ENCODE measurements at places on chromosomes 13 and 19. TPM values are rescaled to one million over a fixed set of nuclear protein-coding genes. Genes with fewer than 3 reads are reported as not detected.

Gene ZNF575
- total RNA-seq = 1.7 TPM

Gene CD209
- 2.9 TPM for total RNA-seq

- no peaks in the 10 kb centered on the region for H3K36me3 ChIP-seq
- H3K27ac ChIP-seq = no peak overlapping the region
- DNase-seq = no peak
- no peak overlapping the region for H3K4me3 ChIP-seq
- no peaks in the 10 kb centered on the region for H3K27me3 ChIP-seq
These were observed 1005.4 kb downstream of the OLFM4 start for GRCh38 chr13:54034047-54034446.

Gene SYCN
- not detected for total RNA-seq

DNA sequence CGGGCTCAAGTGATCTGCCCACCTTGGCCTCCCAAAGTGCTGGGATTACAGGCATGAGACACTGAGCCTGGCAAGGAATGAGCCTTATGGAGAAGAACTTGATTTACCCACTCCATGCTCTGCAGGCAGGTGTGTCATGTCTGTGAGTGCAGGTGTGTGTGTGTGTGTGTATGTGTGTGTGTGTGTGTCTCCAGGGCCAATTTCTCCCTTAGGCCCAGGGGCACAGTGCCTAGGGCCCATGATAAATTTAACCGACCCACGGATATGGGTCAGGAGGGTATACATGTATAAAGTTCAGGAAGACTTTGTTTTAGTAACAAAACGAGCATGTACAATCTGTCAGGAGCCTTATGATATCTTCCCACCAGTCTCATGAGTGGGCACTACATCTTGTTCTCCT, 4.6 kb upstream of the FOSB start:
- H3K27me3 ChIP-seq = no peaks in the 10 kb centered on the region
- H3K4me3 ChIP-seq = no peak overlapping the region
- H3K27ac ChIP-seq = no peak overlapping the region
- no peaks in the 10 kb centered on the region for H3K36me3 ChIP-seq

DNA sequence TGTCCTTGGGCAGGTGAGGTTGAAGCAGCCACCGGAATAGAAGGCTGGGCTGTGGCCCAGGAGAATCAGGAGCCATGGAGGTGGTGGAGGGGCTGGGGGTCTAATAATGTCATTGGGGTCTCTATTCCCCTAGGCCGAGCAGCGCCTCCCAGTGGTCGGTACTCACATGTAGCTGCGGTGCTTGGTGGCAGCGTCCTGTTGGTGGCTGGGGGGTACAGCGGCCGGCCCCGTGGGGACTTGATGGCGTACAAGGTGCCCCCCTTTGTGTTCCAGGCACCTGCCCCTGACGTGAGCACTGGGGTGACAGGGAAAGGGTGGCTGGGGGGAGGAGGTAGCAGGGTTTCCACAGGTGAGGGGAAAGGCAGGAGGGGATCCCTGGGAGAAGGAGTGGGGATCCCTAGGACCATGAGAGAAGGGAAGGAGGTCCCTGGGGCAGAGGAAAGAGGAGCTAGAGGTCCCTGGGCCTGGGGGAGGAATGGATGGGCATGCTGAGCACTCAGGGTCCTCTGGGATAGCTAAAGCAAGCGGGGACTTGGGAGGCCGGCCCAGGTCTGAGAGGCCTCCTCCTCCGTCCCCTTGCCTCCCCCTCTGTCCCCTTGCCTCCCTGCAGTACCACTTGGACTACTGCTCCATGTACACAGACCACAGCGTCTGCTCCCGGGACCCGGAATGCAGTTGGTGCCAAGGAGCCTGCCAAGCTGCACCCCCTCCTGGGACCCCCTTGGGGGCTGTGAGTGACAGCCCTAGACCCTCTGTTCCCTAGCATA, 18.1 kb downstream of the MEGF8 start:
- no peak overlapping the region for H3K27ac ChIP-seq
- peaks cover 20% of the 10 kb centered on the region for H3K36me3 ChIP-seq
- no peak for DNase-seq
- H3K27me3 ChIP-seq = no peaks in the 10 kb centered on the region
- H3K4me3 ChIP-seq = no peak overlapping the region

DNA sequence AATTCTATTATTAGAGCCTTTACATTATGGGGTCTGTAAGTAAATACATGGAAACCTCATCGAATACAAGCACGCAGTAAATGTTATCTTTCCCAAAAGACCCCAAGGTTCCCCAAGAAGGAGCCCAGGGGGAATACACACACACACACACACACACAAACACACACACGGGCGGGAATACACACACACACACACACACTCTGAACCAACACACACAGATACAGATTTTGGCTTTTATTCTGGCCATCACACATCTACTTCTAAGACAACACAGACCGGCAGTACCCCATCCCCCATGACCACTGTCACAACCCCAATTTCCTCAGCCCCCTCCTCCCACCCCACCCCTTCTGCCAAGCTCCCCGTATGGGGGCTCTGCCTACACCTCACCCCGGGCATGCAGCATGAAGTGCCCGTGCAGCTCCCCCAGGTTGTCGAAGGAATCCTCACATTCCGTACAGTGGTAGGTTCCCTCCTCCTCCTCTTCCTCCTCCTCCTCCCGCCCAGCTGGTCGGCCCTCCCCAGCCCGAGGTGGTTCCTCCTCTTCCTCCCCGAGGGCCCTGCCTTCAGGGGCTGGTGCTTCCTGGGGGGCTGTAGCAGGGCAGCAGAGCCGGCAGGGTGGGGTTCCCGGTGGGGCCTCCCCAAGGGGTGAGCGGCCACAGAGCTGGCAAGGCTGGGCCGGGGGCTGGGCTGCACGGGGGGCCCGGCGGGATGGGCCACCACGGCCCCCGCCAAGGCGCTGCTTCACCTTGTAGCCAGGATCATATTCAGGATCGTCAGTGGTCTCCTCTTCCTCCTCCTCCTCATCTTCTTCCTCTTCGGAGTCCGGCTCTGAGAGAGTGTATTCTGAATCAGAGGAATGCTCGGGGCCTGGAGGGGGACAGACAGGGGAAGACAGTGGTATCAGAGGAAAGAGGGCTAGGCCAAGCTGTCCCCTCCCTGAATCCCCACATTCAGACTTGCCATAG, 4.4 kb upstream of the SRRM5 start:
- no peaks in the 10 kb centered on the region for H3K27me3 ChIP-seq
- H3K27ac ChIP-seq = no peak overlapping the region
- no peak overlapping the region for H3K4me3 ChIP-seq

Gene GDF15
- total RNA-seq = 11.6 TPM

DNA sequence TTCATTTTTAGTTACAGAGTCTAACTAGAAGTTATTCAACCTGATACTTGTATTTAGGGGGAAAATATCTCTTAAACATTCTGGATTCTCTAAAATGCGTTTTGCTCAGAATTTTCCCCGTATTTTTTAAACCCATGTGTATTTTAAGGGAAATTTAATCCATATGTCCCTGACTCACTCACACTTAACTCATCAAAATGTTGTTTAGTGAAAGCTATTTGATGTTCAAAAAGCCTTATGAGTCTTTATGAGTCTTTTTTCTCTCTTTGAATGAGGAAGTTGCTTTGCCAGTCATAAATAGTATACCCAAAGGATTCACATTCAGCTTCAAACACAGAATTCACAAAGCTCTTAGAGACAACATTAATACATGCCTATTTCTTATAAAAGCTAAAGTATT, 16.4 kb downstream of the MAB21L1 start:
- H3K36me3 ChIP-seq = no peaks in the 10 kb centered on the region
- H3K27ac ChIP-seq = no peak overlapping the region
- no peak for DNase-seq
- H3K4me1 ChIP-seq = no peaks in the 10 kb centered on the region

DNA sequence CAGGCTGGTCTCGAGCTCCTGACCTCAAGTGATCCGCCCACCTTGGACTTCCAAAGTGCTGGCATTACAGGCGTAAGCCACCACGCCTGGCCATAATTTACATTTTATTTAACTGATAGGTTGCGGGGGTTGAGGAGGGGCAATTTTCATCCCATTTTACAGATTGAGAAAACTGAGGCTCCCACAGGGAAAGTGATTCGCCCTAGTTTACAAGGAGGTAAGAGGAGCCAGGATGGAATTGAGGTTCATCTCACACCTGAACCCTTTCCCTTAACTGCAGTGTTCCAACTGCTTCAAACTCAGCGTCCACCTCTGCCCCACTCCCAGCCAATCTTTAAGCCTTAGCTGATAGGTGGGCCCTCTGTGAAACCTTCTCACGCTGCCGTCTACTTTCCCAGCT, 4.0 kb upstream of the NAPA start:
- no peak for DNase-seq
- H3K4me1 ChIP-seq = peaks cover 8% of the 10 kb centered on the region
- no peak overlapping the region for H3K27ac ChIP-seq
- H3K4me3 ChIP-seq = no peak overlapping the region

Gene DACT3
- 2.3 TPM for total RNA-seq

DNA sequence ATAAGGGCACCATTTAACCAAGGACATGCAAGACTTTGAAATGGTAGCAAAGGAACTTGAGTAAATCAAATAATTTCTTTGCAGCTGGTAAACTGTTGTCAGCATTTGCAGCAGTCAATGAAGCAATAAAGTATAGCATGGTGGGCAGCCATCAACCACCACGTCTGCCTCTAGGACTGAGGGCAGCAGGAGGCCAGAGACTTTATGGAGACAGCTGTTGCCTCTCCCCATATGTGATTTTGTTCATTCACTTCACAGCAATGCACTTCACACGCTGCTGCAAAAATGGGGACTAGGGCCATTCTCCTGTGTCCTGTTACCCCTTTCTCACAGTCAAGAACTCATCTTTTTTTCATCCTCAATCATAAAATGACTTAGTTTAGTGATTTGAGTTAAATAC, 51.3 kb upstream of the PCDH9 start:
- no peaks in the 10 kb centered on the region for H3K27me3 ChIP-seq
- DNase-seq = no peak
- no peak overlapping the region for H3K27ac ChIP-seq
- no peak overlapping the region for H3K4me3 ChIP-seq
- H3K36me3 ChIP-seq = no peaks in the 10 kb centered on the region
- H3K4me1 ChIP-seq = no peaks in the 10 kb centered on the region

- peak within 1 kb of the TSS; percentile 96 for H3K27ac ChIP-seq
- peak within 1 kb of the TSS; percentile 66 for H3K4me3 ChIP-seq
- no peaks in the 10 kb centered on the region for H3K27me3 ChIP-seq
These were observed at the start of gene NFIC for GRCh38 chr19:3365836-3366752. Gene NFIC (plus strand): TSS chr19:3366583. CDS start chr19:3366637, 54 bp downstream.
